ENCODE measurements at places on chromosomes 12 and 14. TPM values are rescaled to one million over a fixed set of nuclear protein-coding genes. Genes with fewer than 3 reads are reported as not detected.
A peak's percentile ranks its signal among the peaks of the same experiment; 100 is the strongest.

Gene CIROP
- 0.01 TPM for polyA plus RNA-seq

Gene TAS2R46
- polyA plus RNA-seq = 0.13 TPM

DNA sequence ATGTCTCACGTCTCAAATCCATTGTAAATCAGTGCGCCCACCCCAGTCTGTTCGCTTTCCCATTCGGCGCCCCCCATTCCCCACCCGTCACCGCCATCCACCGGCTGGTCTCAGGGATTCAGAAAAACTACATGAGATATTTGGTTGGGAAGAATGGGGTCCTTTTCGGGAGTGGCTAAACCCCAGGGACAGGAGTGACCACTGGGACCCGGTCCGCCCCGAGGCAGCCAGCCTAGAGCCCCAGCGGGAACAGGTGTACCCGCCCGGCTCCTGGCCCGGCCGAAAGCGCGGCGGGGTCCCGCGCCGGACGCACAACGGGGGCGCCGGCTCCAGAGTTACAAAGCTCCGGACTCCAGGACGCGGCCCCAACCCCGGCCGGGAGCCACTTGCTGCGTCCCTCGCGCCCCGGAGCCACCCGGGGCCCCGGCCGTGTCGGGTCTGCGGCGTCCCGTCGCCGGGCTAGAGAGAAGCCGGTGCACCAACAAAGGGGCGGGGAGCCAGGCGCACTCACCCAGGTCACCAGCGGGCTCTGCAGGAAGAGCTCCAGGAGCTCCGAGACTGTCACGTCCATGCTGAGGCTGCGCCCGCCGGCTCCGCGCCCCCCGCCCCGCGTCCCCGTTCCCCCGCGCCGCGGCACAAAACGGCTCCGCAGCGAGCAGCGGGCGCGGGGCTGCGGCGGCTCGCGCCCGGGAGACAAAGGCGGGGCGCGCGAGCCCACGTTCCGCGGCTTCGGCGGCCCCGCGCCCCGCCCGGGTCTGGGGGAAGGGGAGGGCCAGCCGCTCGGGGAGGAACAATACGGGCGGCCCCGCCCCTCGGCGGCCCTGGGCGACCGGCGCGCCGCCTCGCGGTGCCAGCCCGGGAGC is at the start of gene CCDC88C:
TSS of gene CCDC88C (minus strand) at position 701 of the 863 bp plus-strand sequence. CDS start at position 571, 130 bp downstream.
- no peak for DNase-seq
- H3K27ac ChIP-seq = peak within 1 kb of the TSS; percentile 34
- H3K4me3 ChIP-seq = peak within 1 kb of the TSS; percentile 71
- peaks cover 41% of the 10 kb centered on the region for H3K4me1 ChIP-seq
- no peaks in the 10 kb centered on the region for H3K36me3 ChIP-seq
- H3K27me3 ChIP-seq = peaks cover 6% of the 10 kb centered on the region

- H3K4me3 ChIP-seq = no peak overlapping the region
- H3K27ac ChIP-seq = peak overlapping the region; percentile 34
- no peaks in the 10 kb centered on the region for H3K27me3 ChIP-seq
Observed at GRCh38 chr12:124392271-124392666, 97.4 kb downstream of the RFLNA start.

Gene JPH4
- 6.6 TPM for polyA plus RNA-seq

DNA sequence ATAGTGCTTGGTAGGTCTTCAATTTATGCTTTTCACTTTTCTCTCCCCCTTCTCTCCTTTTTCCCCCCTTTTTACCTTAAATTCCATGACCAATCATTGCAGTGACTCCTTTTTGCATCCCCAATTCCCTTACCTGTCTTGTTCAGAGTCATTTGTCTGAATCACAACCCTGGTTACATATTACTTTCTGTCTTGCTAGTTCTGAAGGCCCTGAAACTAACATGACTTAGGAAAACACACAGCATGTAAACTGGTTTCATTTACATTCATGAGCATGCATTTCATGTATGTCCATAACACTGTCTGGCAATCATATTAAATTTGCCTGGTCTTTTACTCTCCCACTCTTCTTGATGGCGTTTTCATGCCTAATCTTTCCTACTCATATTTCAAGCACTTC is 20.3 kb upstream of the FOXG1 start:
- H3K36me3 ChIP-seq = no peaks in the 10 kb centered on the region
- no peak overlapping the region for H3K4me3 ChIP-seq
- no peak overlapping the region for H3K27ac ChIP-seq
- no peak for DNase-seq
- no peaks in the 10 kb centered on the region for H3K4me1 ChIP-seq

GRCh38 chr14:102507081-102507856 is 2.3 kb downstream of the ANKRD9 start:
- H3K4me1 ChIP-seq = peaks cover 36% of the 10 kb centered on the region
- DNase-seq = no peak
- H3K4me3 ChIP-seq = no peak overlapping the region
- no peaks in the 10 kb centered on the region for H3K27me3 ChIP-seq
- H3K27ac ChIP-seq = no peak overlapping the region

- DNase-seq = no peak
- H3K27me3 ChIP-seq = no peaks in the 10 kb centered on the region
- H3K4me1 ChIP-seq = no peaks in the 10 kb centered on the region
- no peak overlapping the region for H3K4me3 ChIP-seq
Observed at GRCh38 chr12:23781118-23781517, 168.4 kb downstream of the SOX5 start.

DNA sequence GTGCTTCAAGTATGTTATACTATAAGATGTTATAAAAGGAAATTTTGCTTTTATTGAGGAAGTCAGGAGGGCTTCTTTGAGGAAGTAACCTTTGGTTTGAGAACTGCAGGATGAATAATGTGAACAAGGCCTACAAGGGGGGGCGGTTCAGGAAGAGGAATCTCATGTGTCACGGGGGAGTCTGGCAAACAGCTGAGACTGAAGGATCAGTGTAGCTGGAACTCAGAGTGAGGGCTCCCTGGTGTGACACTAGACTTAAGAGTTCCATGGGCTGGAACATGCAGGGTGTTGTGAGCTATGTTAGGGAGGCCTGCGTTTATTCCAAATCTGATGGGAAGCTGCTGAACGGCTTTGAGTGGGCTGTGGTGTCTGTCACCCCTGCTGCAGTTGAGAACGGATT is 62.3 kb downstream of the UNC79 start:
- no peaks in the 10 kb centered on the region for H3K4me1 ChIP-seq
- H3K36me3 ChIP-seq = no peaks in the 10 kb centered on the region
- no peak overlapping the region for H3K4me3 ChIP-seq
- no peak overlapping the region for H3K27ac ChIP-seq
- no peaks in the 10 kb centered on the region for H3K27me3 ChIP-seq
- no peak for DNase-seq

Gene C12orf60
- polyA plus RNA-seq = 1.8 TPM

Gene LRTM2
- polyA plus RNA-seq = 0.13 TPM

- H3K27ac ChIP-seq = peak overlapping the region; percentile 4
- peak; percentile 40 for DNase-seq
- no peak overlapping the region for H3K4me3 ChIP-seq
- no peaks in the 10 kb centered on the region for H3K36me3 ChIP-seq
Observed at GRCh38 chr12:1083889-1084262, 92.9 kb downstream of the ERC1 start.

DNA sequence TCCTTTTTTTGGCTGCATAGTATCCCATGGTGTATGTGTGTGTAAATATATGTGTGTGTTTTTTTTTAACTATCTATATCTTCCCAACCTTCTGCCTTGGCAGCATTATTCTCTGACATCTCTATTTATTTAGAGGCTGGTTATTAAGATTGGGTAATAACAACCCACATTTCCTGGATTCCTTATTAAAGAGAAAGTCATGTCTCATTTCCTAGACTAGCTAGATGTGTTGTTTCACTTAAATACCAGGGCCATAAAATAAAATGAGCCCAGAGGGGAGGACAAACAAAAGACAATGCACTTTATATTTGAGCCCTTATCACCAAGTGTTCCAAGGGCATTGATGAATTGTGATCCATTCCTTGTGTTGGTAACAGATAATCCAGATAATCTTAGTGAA is 169.1 kb downstream of the SLC5A8 start:
- no peaks in the 10 kb centered on the region for H3K36me3 ChIP-seq
- DNase-seq = no peak
- H3K4me3 ChIP-seq = no peak overlapping the region
- H3K27me3 ChIP-seq = no peaks in the 10 kb centered on the region

Gene OTOGL
- polyA plus RNA-seq = 0.22 TPM

Gene PUS7L
- 8.7 TPM for polyA plus RNA-seq

Gene PMEL
- polyA plus RNA-seq = 5.7 TPM

Measured in large intestine (tissue), 12 donors.